ENCODE measurements at places on chromosomes 7 and 10. TPM values are rescaled to one million over a fixed set of nuclear protein-coding genes. Genes with fewer than 3 reads are reported as not detected.

- DNase-seq = no peak
These were observed 2.1 kb downstream of the CASD1 start for GRCh38 chr7:94511718-94512117.

The TMEM213 gene
- not detected for total RNA-seq

- no peak for DNase-seq
These were observed 3.6 kb downstream of the PKD1L1 start for GRCh38 chr7:47944536-47945260.

DNA sequence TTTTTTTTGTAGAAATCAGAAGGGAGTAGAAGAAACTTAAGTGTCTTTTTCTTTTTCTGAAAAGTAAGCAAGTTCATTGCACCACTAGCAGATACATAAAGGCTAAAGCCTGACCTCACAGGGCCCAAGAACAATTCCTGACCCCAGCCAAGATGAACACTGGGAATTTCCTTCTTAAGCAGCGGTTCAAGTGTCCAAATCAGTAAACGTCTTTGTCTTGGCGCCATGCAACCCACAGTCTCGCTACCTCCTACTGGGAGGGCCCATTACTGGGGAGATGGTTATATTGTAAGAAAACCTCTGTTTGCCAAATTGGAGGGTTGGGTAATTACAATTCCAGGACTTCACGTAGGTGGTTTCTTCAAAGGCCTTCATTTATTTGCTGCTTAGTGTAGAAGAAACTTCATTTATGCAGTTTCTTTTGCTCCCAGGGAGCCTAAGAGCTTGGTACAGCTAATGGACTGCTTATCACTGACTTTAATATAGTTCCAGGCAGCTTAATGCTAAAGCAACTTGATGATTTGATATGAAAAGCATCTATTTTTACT, 58.3 kb upstream of the ADRB1 start:
- no peak for DNase-seq

- no peak for DNase-seq
These were observed 114.5 kb downstream of the PTPN20 start for GRCh38 chr10:47025540-47026300.

DNA sequence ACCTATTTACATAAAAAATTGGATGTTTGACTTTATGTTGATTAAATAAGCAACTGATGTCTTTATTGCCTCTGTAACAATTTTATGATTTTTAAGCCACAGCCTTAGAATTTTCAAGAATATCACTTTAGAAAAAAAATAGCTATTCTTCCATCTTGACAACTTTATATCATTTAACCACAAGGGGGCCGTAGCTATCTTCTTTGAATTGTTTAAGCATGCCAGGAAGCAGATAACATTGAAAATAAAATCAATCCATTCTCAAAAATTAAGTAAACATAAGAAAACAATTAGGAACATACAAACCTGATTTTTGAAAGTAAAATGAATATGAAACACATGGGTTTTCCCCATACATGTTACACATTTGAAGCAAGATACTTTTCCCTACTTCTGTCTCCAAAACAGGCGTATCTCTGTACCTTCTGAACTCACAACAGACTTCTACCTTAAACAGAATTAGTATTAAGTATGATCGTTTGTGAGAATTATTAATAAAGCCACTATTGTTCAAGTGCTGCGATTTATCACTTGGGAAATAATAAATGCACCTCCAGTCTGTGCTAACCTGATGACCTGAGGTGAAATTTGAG, 209.0 kb downstream of the CACNA2D1 start:
- DNase-seq = no peak

The ABHD11 gene
- total RNA-seq = 38.9 TPM

DNA sequence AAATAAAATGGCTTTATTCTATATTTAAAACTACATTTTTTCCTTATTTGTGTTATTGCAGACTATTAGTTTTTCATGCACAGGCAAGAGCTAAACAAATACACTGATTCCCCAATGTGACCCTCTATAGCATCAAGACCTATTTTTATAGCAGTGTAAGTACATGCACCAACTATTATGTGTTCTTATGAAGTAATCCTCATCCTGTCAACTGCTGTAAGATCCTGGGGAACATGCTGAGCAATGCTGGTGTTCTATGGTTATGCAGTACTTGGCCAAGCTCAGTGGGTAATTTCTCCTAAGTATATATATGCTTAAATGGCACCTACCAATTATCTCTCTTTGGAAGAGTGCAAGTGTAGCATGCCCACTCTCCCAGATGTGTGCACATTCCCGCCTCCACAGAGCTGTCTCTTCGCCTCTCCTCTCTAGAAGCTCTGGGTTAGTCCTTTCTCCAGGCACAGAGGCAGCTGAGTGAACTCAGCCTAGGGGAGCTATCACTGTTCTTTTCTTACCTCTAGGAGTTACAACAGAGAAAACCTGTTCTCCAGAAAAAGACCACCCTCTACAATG, 428.8 kb downstream of the KCNMA1 start:
- no peak for DNase-seq

DNA sequence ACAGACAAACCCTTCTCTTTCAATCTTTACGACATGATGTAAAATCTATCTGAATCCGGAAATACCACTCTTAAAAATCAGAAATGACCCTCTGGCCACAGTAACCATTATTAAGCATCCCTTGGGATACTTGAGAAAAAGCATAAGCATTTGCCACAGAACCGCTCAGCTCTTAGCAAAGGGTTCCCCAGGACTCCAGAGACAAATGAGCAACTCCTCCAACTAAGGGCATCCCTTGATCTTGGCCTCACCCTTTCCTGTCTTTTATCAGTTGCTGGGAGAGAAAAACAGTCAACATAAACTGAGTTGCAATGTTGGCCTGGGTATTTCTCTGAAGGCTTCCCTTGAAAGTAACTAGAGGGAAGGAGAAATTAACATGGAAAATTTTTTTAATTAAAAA, 3.5 kb downstream of the PDLIM1 start:
- DNase-seq = no peak

DNA sequence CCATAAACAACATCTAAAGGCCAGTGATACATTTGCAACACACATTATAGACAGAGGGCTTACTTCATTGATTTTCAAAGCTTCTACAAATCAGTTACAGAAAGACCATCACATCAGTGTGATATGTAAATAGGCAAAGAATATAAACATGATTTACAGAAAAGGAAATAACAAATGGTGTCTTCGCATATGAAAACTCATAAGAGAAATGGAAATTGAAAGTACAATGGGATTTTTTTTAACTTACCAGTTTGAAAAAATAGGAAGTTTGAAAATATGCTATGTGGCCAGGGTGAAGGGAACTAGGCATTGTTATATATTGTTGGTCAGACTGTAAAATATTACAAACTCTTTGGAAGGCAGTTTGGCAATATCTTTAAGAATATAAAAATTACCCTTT, 27.3 kb downstream of the SEC23IP start:
- no peak for DNase-seq
